CD4-positive, alpha-beta T cell treated with Interleukin-6 for 4 hours (primary cell): ENCODE measurements at places on chromosomes 1 and 21.

GRCh38 chr1:147247656-147248238, 5.3 kb downstream of the CHD1L start:
- no peak for DNase-seq

DNA sequence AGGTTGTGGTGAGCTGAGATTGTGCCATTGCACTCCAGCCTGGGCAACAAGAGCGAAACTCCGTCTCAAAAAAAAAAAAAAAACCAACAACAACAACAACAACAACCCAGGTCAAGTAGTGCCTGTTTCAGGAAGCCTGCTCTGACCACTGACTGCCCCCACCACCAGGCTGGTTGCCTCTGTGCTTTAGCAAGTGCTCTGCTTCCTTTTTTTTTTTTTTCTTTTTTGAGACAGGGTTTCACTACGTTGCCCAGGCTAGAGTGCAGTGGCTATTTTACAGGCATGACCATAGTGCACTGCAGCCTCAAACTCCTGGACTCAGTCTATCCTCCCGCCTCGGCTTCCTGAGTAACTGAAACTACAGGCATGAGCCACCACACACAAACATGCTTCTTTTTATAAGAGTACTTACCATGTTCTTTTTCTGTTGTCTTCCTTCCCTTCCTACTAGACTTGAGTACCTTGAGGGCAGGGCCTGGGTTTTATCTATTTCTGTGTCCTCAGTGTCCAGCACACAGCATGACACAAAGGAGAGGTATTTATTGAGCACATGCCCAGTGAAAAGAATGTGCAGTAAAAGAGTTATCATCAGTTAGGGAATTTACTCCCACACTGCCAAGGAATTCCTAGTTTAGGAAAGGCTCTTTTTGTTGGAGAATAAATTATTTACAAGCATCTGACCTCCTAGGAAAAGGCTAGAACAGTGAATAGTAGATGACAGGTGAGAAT, 9.9 kb upstream of the COA7 start:
- DNase-seq, result no peak

DNA sequence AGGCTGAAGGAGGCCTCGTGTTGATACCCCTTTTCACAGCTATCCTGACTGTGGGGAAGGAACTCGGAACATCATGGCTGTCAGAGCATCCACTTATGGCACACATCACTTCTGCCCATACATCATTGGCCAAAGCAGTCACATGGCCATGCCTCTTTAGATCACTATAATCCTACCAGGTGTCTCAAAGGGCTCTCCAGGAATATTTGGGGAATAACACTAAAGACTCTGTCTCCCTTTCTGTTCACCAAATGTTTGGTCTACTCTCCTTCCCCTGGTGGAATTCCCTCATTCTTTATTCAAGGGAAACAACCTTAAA, 3.0 kb upstream of the JUN start:
- DNase-seq, result no peak

DNA sequence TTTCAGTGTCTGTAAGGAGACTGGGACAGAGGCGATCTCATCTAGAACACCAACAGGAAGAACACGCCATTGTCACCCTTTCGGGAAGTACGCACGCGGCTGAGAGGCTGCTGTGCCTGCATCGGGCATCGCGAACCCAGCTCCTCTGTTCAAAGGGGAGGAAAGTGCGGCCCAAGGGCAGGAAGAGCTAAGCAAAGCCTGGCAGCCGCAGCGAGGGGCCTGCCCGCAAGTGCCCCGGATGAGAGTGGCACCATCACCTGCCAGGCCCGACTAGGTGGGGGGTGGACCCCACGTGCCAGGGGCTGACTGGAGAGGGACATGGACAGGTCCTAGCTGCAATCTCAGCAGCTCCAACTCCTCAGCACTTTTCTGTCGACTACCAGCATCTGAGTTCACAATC, 7.5 kb downstream of the TPRG1L start:
- DNase-seq, result no peak

GRCh38 chr21:42199868-42200463, 19.0 kb upstream of the ABCG1 start:
- no peak for DNase-seq

GRCh38 chr1:154351363-154352068, 26.2 kb downstream of the ATP8B2 start:
- no peak for DNase-seq

DNA sequence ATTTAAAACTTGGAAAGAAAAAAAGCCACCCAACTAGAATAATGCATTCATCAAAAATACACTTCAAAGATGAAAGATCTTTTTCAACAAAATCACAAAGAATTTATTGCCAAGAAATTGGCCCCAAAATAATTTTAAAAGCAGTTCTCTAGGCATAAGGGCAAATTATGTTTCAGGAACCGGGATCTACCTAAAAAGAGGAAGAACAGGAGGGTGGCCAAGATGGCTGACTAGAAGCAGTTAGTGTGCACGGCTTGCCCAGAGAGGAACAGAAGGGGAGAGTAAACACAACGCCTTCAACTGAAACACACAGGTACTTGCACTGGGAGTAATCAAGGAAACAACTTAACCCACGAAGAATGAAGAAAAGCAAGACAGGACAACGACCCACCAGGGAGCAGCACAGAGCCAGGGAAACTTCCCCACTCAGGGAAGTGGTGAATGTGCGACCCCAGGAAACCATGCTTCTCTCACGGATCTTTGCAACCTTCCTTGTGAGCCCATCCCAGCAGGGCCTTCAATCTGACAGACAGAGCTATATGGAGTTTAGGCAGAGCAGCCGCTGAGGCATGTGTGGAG, 46.1 kb downstream of the ACKR1 start:
- no peak for DNase-seq

GRCh38 chr1:224762046-224762445, 145.9 kb downstream of the CNIH3 start:
- DNase-seq, result no peak

DNA sequence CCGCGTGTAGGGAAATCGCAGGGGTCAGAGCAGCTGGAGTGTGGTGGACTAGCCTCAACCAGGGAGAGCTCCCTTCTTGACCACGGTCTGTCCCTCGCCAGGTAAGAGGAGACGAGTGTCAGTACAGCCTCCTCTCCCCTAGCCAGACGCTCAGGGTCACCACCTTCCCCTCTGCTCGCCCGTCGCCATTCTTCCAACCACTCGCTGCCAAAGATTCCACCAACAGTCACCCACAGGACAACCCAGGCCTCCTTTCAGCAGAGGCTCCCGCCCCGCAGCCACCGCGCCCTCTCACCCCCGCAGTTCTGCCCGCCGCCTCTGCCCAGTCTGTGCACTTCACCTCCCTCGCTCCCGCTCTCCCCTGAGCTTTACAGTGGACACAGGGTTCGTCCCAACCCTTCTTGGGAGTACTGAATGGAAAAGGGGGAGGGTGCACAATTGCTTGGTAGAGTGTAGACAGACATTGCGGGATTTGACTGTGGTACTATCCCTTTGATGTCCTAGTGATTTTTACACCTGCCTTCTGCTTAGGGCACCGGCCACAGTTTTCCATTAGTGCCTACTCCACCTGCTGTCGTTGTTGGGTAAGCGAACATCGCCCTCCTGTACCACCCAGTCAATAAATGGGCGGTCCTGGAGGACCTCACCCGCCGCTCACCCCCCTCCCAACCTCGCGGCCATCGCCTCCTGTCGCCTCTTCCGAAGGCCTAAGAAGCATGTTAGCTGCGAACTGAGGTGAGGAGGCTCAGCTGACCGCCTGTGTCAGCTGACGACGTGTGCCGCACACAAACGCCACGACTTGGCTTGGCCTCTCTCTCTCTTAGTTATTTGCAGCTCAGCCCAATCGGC, 9.2 kb upstream of the NBPF11 start:
- DNase-seq, result no peak

GRCh38 chr1:93585059-93585966, 96.3 kb downstream of the BCAR3 start:
- DNase-seq, result no peak

DNA sequence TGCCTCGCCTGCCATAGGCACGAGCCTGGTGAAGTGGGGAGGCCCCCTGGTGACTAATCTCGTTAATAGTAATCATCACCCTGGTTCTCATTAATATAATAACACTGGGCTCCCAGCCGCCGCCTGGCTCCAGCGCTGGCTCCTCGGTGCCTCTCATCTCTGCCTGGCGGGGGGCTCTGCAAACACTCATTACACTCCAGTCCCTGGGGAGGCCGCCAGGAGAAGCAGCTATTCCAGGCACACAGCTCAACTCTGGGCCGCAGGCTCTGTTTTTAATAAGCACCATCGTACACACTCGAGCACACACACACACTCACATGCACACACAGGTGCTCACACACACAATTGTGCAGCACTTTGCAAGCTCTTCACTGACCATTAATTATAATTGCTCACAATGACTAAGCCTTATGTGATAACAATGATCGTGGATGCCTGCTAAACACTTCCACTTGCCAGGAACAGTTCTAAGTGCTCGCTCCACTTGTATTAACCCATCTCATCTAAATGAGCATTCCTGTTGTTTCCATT, 52.2 kb downstream of the SDC3 start:
- DNase-seq, result no peak

DNA sequence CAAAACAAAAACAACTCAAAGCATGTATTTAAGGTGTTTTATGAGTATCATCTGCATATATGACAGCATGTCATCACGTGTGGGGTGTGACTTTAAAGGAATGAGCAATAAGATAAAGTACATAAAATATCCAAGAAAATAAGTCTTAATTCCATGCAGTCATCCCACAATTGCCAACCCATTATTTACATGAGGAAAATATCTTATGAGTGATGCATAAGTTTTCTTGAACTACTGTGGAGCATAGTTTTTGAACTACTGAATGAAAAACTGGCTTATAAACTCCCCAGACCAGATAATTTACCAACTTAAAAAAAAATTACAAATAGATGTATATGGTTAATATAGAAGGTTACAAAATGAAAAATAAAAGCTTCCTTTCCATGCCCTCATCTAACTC, 29.7 kb upstream of the MTMR11 start:
- no peak for DNase-seq
